Stimulated activated CD4-positive, alpha-beta T cell treated with anti-CD3 and anti-CD28 coated beads, Interleukin-2, amount 100 ng/mL, for 4 hours (primary cell): ENCODE measurements at places on chromosomes 13 and 19.
A peak's percentile ranks its signal among the peaks of the same experiment; 100 is the strongest.

GRCh38 chr19:39998501-39998900 lies 1.6 kb downstream of the ZNF546 start:
- no peak for DNase-seq

- DNase-seq: no peak
These were observed 15.4 kb upstream of the ZNF681 start for GRCh38 chr19:23774106-23774505.

DNA sequence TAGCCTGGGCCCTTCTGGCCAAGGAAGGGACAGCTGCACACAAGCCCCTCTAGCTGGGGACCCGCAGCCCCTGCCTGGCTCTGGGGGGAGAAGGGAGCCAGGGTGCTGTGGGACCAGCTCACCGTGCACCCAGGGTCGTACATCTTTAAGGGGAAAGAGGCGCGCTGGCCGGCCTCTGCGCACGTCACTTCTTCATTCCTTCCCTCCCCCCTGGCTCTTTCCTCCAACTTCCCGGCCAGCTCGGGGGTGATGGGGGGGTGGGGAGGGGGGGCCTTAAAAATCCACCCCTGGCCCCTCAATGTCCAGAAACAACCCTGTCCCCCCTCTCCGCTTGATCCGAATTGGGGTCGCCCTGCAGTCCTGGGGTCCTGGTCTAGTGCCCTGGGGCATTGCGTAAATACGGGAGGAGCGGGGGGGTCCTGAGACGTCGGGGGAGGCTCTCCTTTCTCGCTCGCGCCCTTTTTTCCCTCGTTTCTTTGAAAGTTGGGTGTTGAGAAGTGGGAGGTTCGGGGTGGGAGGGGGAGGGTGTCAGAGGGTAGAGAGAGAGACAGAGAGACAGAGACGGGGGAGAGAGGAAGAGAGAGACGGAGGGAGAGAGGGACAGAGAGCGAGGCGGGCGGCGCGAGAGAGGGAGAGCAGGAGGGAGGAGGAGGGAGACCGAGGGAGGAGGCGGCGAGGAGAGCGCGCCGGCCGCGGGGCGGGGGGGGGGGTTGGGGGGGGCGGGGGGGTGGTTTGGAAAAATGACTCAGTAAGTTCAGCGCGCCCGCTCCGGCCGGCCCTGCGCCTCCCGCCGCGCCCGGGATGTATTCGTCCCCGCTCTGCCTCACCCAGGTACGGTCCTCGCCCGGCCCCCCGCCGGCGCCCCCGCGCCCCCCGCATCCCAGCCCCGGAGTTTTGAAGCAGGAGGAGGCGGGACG lies at the start of gene NFIC:
Gene NFIC, plus strand, starts transcription at position 748 of the 917 bp plus-strand sequence. Its CDS starts 54 bp downstream, at position 802.
- DNase-seq: no peak

DNA sequence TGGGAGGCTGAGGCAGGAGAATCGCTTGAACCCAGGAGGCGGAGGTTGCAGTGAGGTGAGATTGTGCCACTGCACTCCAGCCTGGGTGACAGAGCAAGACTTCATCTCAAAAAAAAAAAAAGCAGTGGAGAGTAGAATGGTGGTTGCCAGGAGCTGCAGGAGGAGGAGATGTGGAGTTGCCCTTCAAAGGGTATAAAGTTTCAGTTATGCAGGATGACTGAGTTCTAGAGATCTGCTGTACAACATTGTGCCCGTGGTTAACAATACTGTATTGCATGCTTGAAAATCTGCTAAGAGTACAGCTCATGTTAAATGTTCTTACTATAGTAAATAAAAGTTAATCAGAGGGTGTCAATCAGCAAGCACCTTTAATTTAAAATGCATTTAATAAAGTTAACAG lies 28.4 kb upstream of the LATS2 start:
- no peak for DNase-seq

GRCh38 chr13:40692946-40693345 lies 26.5 kb upstream of the FOXO1 start:
- no peak for DNase-seq

DNA sequence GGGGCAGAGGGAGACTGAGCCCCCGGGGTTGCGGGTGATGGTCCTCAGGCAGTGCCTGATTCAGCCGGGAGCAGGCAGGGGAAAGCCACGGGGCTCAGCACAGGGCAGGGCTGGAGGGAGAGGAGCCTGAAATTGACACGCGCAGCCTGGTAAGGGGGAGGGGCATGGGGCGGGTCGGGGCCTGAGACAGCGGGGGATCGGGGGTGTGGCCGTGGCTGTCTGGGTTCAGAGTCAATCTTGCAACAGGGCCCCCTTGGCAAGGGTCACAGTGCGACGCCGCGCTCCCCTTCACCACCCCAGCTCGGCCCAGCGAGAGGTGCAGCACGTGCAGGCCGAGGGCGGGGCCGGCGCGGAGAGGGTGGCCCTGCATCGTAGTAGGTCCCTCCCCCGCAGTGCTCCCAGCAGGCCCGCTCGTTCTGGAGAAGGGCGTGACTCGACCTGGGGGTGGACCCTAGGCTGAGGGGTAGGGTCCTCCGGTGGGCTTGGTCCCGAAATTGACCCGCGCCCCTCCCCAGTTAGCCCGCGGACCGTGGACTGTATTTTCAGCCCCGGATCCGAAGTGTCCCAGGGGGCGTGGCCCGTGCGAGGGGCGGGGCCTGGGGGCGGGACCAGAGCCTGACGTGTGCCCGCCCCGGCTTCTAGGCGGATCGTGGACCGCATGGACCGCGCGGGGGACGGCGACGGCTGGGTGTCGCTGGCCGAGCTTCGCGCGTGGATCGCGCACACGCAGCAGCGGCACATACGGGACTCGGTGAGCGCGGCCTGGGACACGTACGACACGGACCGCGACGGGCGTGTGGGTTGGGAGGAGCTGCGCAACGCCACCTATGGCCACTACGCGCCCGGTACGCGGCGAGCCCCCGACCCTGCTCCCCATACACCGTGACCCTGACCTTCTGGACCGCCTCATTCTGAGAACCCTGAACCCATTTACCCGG lies 6.0 kb downstream of the RCN3 start:
- DNase-seq: peak; percentile 78

GRCh38 chr13:83733293-83733692 lies 149.0 kb downstream of the SLITRK1 start:
- no peak for DNase-seq

GRCh38 chr13:62626771-62627170 lies 1211.1 kb upstream of the PCDH20 start:
- DNase-seq: no peak

GRCh38 chr13:44207476-44207875 lies 166.1 kb upstream of the SERP2 start:
- no peak for DNase-seq

DNA sequence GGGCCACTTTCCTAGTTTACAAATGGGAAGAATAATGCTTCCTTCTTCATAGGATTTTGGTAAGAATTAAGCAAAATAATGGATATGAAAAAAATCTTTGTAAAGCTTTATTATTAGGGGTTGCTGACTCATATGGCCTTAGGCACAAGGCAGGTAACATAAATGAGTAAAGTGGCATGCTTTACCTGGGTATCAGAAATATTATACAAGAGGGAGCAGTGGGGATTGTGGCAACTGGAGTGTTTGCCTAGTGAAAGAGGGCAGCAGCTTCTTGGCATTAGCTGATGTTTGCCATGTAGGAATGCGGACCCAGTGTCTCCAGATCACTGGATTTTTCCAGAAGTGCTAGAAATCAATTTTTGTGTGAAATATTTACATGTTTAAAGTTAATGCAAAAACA lies 19.5 kb downstream of the WDFY2 start:
- DNase-seq: no peak

GRCh38 chr13:26342898-26343297 lies 89.0 kb downstream of the CDK8 start:
- DNase-seq: no peak

GRCh38 chr19:10936661-10937084 lies 8.1 kb downstream of the TIMM29 start:
- peak; percentile 13 for DNase-seq

- no peak for DNase-seq
These were observed 5.2 kb upstream of the GRAMD1A start for GRCh38 chr19:34994643-34995541.

DNA sequence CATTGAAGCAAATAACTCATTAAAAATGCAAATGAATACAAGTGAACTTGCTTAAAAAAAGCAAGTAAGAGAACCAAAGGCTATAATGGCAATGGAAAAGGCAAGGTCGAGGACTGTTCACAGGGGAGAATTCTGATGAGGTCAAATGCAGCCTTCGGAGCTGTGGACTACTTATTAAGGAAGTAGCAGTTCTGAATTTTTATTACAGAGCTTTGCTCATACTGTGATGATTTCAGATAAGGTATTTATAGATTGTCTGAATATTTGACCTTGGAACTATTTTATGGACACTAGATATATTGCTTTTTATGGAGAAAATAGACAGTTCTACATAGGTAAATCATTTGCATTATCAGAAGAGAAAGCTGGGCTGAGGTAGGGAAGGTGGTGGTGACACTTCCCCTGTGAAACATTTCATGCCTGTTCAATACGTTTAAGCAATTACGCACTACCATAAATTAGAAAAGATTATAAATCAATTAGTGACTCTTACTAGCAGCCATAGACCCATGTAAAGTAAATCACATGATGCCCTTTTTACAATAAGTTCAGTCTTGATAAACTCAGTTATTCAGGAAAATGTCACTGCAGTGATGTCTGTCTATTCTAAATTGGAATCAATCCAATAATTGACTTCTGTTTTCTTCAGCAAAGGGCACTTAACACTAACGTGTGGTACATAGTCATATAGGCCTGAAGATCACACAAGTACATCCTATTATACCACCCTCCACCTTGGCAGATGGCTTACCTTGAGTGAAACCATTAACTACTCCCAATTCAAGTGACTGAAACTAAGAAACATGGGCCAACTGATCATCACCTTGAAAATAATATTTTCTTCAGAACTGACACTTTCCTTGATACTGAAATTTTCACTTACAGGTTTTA lies 260.0 kb downstream of the KLF12 start:
- no peak for DNase-seq

GRCh38 chr19:56098731-56099568 lies 22.1 kb downstream of the ZNF787 start:
- no peak for DNase-seq
